ENCODE measurements at places on chromosomes 7 and 10.

- peak; percentile 97 for DNase-seq
These were observed 1.3 kb downstream of the EIF4EBP2 start for GRCh38 chr10:70405037-70405824.

GRCh38 chr10:101725296-101726114 lies 30.5 kb upstream of the FBXW4 start:
- DNase-seq, result no peak

GRCh38 chr7:74312418-74313028 lies 23.3 kb downstream of the CLIP2 start:
- no peak for DNase-seq

GRCh38 chr10:88070080-88070880 lies 206.9 kb downstream of the PTEN start:
- no peak for DNase-seq

DNA sequence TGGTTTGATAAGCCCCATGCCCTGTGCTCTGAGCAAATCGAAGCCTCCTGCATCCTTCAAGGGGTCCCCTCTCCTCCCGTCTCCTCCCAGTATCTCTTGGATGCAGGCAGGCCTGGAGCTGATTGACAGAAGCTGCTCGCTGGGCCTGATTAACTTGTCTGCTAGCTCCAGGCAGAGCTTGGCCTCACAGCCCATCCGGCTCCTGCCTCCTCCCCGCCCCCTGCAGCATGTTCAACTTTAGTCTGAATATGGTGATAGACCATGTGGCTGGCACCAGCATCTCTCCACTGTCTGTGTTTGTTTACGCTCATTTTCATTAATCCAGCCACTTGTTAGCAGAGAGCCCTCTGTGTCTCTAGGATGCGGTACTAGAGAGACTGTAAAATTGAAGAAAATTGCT lies 432.2 kb downstream of the DPP6 start:
- DNase-seq, result no peak

- DNase-seq, result no peak
These were observed 400.1 kb upstream of the ETV1 start for GRCh38 chr7:14389595-14389994.

GRCh38 chr10:474946-475345 lies 214.5 kb downstream of the DIP2C start:
- no peak for DNase-seq

DNA sequence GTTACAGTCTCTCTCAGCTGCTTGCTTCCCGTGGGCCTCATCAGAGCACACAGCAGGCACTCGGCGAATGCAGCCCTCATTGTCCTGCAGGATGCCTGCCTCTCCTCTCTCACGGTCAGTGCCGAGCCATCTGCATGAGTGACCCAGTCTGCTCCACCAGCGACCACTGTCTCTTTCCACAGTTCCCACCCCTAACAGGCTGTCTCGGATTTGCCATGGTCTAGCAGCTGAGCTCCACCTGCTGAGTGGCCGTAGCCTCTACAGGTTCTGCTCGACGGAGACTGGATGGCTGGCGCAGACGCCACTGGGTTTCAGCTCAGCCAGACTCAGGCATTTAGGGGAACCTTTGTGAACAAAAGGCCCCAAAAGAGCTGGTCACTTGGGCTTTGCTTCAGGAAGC lies 209.4 kb upstream of the FOXK1 start:
- no peak for DNase-seq

- no peak for DNase-seq
These were observed 85.1 kb downstream of the CPED1 start for GRCh38 chr7:121073463-121074099.

DNA sequence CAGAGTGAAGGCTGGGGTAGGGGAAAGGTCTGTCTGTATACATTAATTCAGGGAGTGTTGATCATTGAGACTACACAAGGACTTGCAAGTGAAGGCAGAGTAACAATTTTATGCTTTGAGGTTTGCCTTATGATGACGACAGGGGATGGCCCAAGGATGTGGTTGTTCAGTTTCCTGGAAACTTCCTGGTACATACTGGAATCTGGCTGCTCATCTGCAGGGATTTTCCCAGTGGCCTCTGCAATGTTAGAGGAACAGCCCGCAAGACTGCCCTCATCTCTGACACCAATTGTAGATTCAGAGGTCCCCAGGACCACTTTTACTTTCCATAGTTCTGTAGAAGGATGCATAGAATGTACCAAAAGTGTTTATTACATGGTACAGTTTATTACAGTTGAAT lies 189.6 kb downstream of the TMEM178B start:
- DNase-seq, result no peak

DNA sequence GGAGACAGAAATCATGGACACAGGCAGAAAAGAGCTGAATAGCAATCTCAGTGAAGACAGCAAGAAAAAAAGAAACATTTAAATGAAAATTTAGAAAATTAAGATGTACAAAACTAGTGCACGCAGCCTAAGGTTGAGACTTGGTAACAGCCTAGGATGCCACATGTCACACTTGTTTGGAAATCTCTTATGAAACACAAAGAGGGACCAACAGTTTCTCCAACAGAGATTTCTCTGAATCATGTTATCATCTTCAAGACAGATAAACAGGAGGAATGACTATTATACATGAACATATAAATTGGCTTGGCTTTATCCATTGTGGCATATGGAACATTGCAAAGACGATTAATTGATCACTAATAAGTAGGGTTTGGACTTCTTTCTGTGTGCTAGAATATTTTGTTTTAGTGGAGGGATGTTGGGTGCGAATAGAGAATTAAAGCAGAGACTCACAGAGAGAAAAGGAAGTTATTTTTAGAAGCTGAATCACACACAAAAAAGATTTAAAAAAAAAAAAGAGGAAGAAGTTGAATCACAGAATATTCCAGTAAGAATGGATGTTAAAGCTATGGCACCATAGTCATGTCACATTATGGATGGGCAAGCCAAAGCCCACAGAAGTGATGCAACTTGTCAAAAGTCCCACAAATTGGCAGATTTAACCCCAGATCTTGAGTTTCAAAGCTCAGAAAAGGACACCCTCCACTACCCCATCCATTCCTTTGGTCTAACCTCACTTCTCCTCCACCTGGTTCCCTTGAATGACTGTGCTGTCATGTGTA lies 91.6 kb downstream of the MYOF start:
- DNase-seq, result peak; percentile 48

- DNase-seq, result no peak
These were observed 682 bp downstream of the TBXAS1 start for GRCh38 chr7:139829775-139830117.

DNA sequence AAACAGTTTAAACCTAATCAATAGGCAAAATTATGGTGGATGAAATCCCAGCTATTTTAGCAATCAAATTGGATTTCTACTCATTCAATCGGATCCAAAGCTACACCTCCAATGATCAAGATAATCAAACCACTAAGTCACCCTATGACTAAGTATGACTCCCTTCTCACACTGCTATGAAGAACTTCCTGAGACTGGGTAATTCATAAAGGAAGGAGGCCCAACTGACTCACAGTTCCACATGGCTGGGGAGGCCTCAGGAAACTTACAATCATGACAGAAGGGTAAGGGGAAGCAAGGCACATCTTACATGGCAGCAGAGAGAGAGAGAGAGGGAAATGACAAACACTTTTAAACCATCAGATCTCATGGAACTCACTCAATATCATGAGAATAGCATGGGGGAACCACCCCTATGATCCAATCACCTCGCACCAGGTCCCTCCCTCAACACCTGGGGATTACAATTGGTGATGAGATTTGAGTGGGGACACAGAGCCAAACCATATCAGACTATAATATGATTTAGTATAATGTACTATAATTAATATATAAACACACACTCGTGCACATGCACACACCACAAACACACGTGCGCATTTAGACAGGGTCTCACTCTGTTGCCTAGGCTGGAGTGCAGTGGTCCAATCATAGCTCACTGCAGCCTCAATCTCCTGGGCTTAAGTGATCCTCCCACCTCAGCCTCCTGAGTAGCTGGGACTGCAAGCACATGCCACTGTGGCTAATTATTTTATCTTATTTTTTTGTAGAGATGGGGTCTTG lies 213.6 kb upstream of the FOXK1 start:
- no peak for DNase-seq

GRCh38 chr10:86306628-86307278 lies 59.8 kb downstream of the GRID1 start:
- DNase-seq, result peak; percentile 37

DNA sequence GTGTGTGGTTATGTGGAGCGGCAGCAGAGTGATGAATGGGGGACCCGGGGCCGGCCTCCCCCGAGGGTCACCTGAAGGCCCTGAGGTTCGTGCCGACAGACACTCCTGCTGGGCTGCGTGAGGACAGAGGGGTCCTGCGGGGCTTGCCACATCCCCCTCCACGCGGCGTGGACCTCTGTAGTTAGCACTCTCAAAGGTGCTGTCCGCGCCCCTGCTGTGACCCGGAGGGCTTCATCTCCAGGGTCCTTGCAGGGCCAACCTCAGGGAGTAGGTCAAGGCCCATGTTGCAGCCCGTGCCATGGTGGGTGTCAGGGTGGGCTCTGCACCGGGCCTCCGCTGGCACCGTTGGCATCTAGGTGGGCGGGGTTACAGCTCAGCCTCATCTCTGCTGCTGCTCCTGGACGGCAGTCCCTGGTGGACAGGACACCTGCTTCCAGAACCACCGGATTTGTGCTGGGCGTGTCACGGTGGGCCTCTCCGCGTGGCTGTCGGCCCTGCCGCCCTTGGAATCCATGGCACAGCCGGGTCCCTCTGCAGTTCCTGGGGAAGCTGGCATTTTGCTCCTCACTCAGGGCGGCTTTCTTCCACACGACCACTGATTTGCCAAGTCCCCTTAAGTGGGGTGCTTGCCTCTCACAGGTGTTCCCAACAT lies 19.8 kb upstream of the GET4 start:
- no peak for DNase-seq

DNA sequence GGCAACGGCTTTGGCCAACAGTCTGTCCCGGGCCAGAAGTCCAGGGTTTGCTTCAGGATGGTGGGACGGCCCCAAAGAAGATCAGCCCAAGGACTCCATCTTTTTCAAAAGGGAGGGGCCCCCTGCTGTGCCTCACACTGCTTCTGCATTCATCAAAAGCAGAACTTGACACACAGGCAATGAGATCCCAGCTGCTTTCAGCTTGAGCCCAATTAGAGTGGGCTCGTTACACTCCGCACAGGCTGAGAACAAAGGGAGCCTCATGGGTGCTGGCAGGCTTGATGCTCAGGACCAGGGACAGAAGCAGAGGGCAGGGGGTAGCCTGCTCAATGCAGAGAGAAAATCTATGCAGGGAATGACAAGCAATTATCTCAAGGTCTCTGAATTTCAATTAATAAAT lies 45.5 kb downstream of the VOPP1 start:
- DNase-seq, result no peak

DNA sequence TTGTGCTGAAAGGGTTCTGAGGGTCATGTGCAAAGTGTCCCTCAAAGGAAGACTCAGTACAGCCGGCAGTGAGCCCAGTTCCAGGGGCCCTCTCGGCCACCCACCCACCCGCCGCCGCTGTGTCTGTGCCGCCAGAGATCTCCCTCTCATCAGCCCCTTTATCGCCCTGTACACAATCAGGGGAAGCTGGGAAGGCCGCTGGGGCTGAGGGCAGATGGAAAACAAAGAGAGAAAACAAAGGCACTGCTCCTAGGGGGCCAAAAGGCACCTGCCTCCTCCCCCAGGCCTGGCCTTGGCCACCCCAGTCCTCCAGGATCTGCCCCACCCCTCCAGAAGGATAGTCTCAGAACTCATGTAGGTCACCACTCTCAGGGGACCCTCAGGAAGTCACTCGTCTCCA lies 67.0 kb downstream of the ZMIZ1 start:
- DNase-seq, result no peak

DNA sequence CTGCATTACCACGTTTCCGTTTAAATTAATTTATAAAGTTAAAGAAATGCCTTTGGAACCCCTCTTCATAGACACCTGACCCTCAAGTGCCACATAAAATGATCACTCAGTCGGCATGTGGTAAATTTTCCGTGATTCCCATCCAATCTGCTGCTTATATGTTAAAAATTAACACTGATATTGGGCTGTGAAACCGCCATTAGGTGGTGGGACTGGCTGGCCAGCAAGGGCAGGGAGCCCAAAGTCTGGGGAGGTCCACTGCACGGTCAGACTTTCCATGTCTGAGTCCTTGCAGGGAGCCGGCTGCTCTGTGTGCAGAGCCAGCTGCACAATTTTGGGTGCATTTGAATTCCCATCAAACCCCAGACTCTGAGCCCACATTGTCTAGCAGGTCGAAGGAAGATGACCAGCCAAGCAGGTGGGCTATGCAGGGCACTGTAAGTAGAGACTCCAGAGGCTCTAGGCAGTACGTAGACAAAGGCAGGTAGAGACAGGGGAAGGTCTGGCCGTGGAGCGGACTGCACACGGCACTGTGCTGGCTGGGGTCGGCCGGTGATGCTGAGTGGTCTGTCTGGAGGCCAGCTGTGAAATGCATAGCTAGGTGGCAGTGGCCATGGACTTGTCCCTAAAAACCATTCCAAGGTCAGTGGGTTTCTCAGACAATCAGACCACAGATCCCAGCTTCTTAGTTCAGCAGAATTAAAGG lies 122.9 kb downstream of the SH3PXD2A start:
- no peak for DNase-seq

DNA sequence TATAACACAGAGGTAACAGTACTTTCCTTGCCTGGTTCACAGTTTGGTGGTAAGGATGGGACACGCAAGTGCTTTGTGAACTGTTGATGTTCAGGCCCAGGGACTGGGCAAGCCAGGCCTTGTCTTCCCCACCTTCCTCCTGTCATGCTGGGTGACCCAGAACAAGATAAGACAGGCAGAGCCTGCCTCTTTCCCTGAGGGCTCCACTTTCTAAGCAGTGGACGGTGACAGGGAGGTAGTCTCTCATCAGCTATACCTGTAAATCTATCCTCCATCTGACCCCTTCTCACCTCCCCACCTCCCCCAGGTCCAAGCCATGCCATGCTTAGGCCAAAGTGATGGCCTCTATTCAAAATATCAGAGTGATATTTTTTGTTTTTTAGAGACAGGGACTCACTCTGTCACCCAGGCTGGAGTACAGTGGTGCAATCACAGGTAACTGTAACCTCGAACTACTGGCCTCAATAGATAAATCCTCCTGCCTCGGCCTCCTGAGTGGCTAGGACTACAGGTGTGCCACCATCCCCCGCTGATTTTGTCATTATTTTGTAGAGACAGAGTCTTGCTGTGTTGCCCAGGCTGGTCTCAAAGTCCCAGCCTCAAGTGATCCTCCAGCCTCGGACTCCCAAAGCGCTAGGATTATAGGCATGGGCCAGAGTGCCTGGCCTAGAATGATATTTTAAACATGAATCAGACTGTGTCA lies 42.8 kb downstream of the PDLIM1 start:
- DNase-seq, result no peak

GRCh38 chr7:85392326-85392725 lies 205.5 kb upstream of the SEMA3D start:
- DNase-seq, result peak; percentile 28

DNA sequence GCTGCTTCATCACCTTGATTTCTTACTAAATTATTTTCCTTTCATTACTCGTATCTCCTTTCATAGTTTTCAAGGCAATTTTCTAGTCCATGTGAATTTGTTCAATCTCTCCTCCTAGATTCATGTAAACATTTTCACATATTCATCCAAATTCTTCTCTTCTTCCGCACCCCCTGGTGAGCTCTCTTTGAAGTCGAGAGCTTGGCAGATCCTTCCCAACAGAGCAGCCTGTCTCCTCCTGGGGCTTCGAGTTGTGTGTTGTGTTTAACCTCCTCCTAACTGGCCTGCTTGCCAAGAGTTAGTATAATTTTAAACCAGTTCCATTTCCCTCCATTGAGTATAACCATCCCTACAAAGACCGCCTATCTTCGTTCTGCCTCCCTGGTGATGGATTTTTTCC lies 272.4 kb upstream of the CELF2 start:
- DNase-seq, result no peak

GRCh38 chr7:83410989-83411591 lies 237.8 kb downstream of the SEMA3E start:
- DNase-seq, result peak; percentile 73

- DNase-seq, result no peak
These were observed 339.7 kb upstream of the NFE2L3 start for GRCh38 chr7:25812086-25812850.

Measured in OCI-M1 (cell line).